ENCODE measurements at places on chromosomes 13 and 19.

DNA sequence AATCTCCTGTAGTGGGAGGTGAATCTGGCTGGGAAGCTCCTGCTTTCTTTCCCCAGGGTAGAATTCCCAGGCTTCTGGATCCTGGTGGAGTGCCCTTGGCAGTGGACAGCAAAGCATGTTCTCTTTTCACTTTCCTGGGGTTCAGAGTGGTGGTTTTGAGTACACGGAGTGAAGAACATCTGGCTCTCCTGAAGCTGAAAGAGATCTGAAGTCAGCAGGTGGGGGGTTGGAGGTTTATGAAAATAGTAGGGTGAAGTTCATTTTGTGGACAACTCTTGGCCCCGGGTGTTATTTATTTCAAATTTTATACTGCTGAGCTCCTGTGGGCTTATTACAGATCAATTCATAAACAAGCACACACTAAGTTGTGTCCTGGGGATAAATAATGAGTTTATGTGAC, 497.3 kb downstream of the KLF5 start:
- no peak for DNase-seq

- DNase-seq: no peak
Measured at GRCh38 chr13:25912961-25913360, 138.9 kb downstream of the SHISA2 start.

GRCh38 chr13:99214232-99214631, 13.6 kb downstream of the UBAC2 start:
- no peak for DNase-seq

DNA sequence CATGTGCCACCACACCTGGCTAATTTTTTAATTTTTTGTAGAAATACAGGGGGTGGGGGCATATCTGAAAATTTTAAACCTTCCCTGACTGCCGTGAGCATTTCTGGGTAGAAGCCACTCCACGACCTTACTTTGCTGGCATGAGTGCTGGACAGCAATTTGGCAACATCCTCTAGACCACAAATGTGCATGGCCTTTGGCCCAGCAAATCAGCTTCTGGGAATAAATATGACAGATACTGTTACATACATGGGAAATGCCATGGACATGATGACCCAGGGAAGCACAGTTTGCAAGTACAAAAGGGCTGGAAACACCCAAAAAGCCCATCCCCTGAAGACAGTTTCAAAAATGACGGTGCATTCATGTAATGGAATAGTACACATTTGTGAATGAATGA, 3.2 kb upstream of the PVR start:
- no peak for DNase-seq

DNA sequence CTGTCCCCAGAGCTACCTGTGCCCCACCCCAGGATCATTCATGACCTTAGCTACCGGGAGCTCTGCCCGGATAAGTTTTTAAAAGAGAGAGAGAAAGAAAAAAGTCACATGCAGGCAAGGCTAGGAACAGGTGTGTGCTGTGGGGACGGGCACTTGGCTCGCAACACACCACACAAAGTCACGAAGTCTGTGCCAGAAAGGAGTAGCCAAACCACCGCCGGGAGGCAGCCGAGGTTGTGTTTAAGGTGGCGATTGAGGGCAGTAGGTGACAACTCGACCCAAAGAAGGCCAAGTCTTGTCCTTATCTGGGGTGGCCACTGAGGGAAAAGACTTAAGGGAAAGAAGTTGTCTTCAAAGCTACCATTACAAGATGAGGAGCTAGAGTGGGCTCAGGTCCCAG, 4.6 kb upstream of the TSHZ3 start:
- DNase-seq: no peak

- peak; percentile 9 for DNase-seq
Measured at GRCh38 chr13:53743906-53744305, 715.3 kb downstream of the OLFM4 start.

DNA sequence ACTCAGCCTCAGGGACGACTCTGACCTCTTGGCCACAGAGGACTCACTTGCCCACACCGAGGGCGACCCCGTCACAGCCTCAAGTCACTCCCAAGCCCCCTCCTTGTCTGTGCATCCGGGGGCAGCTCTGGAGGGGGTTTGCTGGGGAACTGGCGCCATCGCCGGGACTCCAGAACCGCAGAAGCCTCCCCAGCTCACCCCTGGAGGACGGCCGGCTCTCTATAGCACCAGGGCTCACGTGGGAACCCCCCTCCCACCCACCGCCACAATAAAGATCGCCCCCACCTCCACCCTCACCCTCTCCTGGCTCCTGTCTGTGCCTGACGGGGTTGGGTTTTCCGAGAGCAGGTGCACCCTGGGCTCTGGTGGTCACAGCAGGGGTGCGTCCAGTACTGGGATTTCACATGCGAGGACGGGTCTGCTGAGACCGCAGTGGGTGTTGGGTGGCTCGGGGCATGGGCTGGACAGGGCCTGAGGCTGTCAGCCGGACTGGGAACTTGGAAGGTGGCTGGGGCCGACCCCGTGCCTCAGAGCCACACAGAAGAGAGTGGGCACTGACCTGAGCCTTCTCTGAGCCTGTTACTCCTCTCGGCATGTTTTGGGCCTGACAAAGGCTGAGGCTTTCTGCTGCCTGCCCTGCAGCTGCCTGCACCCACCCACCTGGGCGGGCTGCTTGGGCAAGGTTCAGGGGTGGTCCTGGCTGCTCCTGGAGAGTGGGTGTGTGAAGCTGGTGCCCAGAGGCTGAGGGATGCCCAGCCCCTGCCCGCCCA, 6.3 kb upstream of the HCN2 start:
- no peak for DNase-seq

GRCh38 chr19:35828692-35829301, 16.2 kb upstream of the PRODH2 start:
- no peak for DNase-seq

GRCh38 chr19:5451494-5451893, 3.7 kb upstream of the ZNRF4 start:
- no peak for DNase-seq

- no peak for DNase-seq
Measured at GRCh38 chr19:47445937-47446402, 25.7 kb downstream of the SLC8A2 start.

GRCh38 chr13:94544922-94545321, 51.0 kb downstream of the TGDS start:
- no peak for DNase-seq

- DNase-seq: no peak
Measured at GRCh38 chr13:88651531-88651930, 980.4 kb downstream of the SLITRK5 start.

DNA sequence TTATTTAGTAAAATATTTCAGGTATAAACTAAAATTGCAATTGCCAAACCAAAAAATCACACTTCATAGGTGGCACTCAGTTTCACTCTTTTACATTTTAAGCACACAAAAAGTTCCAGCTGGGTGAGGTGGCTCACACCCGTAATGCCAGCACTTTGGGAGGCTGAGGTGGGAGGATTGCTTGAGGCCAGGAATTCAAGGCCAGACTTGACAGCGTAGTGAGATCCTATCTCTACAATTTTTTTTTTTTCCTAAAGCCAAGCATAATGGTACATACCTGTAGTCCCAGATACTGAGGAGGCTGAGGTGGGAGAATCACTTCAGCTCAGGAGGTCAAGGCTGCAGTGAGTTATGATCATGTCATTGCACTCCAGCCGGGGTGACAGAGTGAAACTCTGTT, 20.6 kb upstream of the SLC46A3 start:
- DNase-seq: no peak

DNA sequence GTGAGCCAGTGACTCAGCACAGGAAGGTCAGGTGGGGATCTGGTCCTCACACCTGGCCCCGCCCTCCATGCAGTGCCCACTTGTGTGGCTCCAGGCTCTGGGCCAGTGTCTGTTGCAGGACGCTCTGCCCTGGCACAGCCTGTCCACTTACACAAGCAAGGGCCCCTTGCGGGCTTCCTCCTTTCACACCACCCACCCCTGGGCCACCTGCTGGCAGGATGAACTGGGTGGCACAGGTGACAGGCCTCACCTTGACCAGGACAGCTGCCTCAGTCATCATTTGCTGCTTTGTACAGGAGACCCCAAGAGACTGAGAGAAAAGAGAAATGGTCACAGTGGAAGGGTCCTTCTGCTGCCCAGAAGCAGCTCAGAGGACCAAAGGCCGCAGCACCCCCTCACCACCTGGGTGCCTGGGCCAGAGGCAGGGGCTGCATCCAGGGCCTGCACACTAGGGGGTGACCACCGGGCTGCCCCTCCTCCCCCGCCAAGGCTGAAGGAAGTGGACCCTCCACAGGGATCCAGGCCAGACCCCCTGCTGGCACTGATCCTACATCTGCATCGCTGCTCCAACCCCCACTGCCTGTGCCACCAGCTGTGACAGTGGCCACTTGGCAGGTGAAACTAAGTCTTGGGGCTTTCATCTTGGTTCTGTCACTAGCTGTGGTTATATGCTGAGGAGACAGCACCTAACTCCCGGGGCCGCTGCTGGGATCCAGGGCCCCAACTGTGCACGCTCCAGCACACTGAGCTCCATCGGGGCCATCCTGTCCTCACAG, 110.3 kb downstream of the TUBA3C start:
- no peak for DNase-seq

- no peak for DNase-seq
Measured at GRCh38 chr19:56170261-56170660, 5.5 kb upstream of the GALP start.

- DNase-seq: no peak
Measured at GRCh38 chr13:98775844-98776598, 23.5 kb upstream of the SLC15A1 start.

- no peak for DNase-seq
Measured at GRCh38 chr13:87827479-87827878, 156.3 kb downstream of the SLITRK5 start.

GRCh38 chr19:44061038-44061437, 9.2 kb downstream of the ZNF223 start:
- DNase-seq: no peak

DNA sequence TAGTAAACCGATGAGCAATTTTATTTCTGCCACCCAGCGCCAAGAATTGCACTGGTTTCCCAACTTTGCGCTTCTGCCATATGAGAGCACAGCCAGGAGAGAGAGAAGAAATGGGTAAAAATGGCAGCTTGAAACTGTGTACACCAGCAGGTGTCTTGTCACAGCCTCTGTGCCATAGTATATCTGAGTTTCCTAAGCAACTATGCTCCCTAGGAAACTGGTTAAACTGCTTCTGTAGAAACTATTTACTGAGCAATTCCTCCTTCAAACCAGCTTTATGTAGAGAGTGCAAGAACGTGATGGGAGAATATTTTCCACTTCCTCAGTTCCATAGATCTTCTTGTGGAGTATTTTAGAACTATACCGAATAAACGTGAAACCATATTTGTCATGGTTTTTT, 1361.3 kb downstream of the PCDH9 start:
- DNase-seq: no peak

- no peak for DNase-seq
Measured at GRCh38 chr13:70856711-70857110, 748.5 kb upstream of the KLHL1 start.

DNA sequence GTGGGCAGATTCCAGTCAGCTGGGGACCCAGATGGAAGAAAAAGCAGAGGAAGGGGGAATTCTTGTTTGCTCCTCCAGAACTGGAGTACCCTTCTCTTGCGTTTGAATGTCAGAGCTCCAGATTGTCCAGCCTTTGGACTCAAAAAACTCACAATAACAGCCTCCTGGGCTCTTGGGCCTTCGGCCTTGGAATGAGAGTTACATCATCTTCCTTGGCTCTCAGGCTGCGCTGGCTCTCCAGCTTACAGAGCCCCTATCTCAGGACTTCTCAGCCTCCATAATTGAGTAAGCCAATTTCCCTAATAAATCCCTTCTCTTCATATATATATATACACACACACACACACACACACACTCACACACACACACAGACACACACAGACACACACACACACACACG, 1215.7 kb upstream of the SLC10A2 start:
- no peak for DNase-seq

DNA sequence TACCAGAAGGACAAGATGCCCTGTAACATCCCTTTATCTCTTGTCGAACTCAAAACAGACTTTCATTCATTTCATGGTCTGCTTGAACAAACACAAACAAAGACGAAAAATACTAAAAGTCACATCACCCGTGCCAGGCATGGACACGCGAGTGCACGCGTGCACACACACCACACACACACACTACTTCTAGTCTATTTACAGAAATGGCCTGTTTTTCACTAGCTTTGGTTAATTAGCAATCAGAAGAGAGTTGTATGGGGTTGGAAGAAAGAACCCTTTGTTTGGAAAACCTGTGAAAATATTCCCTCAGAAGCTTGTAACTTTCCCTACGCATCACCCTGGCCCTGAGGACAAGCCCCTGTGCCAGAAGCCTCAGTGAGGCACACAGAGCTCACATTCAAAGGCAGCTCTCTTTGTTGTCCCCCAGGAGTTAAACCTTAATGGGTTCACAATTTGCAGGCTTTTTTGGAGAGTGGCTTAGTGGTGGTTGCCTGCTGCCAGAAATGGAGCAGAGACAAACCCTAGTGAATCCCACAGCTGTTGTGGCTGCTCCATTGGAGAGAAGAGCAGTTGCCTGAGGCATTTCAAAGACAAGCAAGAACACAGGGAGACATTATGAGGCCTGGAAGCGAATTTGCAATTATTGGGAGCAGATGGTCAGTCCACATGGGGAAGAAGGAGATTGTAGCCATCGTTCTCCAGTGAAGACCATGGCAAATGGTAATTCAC, 55.9 kb downstream of the STARD13 start:
- DNase-seq: no peak

- no peak for DNase-seq
Measured at GRCh38 chr13:41488124-41488523, 30.8 kb downstream of the RGCC start.

GRCh38 chr13:47472516-47472915, 528.6 kb downstream of the SUCLA2 start:
- DNase-seq: no peak

DNA sequence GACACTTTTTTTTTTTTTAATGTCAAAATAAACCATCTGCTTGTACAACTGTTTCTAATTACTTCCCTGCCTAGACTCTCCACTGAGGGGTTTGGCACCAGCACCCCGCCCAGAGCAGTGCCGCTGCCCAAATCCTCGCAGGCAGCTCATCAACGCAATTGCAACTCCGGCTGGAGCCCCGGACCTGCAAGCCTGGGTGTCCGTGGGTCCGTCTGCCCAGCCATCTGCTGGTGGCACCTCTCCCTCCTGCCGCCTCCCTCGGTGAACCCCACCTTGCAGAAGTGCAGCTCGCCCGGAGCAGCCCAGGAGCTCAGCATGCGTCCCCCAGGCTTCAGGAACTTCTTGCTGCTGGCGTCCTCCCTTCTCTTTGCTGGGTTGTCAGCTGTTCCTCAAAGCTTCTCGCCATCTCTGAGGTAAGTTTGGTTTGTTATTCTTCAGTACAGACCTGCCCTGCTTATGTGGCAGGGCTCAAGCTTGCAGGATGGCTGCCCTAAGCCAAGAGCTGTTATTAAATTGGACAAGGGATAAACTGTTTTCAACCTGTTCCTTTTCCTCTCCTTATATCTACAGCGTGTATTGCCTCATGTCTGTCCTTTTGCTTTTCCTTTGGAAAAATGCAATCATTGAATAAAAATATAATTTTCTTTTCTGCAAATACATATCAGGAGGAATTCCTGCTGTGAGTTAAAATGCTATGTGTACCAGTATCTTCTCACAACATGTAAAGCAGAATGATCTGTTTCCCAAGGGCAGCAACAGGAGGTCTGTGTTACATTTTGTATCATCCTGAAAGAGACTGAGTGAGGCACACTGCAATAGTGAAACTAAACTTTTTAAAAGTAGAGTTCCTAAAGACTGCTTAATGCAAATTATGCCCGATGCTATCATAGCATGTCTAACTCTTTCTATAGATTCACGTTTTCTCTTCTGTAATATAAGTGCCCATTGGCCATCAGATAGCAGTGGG, at the start of gene ITGBL1:
TSS of gene ITGBL1 (plus strand) at position 157 of the 967 bp plus-strand sequence. CDS start at position 316, 159 bp downstream.
- peak; percentile 71 for DNase-seq

Measured in WERI-Rb-1 (cell line).